ENCODE measurements at places on chromosomes 11 and 22. TPM values are rescaled to one million over a fixed set of nuclear protein-coding genes. Genes with fewer than 3 reads are reported as not detected.

The IGLL1 gene
- total RNA-seq = not detected

The EXPH5 gene
- 27.7 TPM for total RNA-seq

The DDTL gene
- total RNA-seq = not detected

The POTEH gene
- total RNA-seq = not detected

The CHADL gene
- total RNA-seq = 6.2 TPM

DNA sequence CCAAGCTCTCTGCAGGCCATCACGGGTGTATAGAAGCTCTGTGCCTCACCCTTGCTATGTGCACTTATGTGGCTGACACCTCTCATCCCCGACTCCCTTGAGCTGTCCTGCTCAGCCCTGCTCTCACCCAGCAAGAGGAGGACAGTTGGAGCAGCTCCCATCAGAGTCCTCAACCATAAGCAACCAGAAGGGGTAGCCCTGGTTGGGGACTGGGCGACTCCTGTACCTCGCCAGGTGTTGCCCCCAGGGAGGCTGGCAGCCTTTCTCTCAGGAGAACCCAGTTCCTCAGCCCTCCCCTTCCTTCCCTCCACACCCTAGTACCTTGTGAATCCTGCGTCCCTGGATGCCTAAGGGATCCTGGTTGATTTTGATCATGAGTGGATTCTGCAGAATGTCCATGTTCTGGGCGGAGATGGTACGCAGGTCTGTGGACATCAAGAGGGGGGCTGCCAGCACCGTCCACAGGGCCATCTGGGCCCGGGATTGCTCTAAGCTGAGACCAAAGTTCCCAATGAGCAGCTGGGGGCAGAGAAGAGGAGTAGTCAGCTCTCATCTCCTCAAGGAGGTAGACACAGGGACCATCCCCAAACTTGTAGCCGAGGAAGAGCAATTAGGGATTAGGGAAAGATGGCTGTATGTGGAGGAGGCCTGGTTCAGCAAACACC, 8.0 kb downstream of the NAGA start:
- no peaks in the 10 kb centered on the region for H3K27me3 ChIP-seq
- H3K4me3 ChIP-seq = no peak overlapping the region
- H3K4me1 ChIP-seq = no peaks in the 10 kb centered on the region
- H3K36me3 ChIP-seq = no peaks in the 10 kb centered on the region
- no peak for DNase-seq
- H3K27ac ChIP-seq = no peak overlapping the region

- H3K27me3 ChIP-seq = no peaks in the 10 kb centered on the region
- H3K4me3 ChIP-seq = no peak overlapping the region
- no peaks in the 10 kb centered on the region for H3K4me1 ChIP-seq
- H3K27ac ChIP-seq = peak overlapping the region; percentile 28
- H3K36me3 ChIP-seq = no peaks in the 10 kb centered on the region
- no peak for DNase-seq
Observed at GRCh38 chr11:34067383-34068065, 16.0 kb downstream of the CAPRIN1 start.

GRCh38 chr11:114061048-114061680, 1.7 kb downstream of the ZBTB16 start:
- H3K27me3 ChIP-seq = peaks cover 31% of the 10 kb centered on the region
- H3K4me1 ChIP-seq = peaks cover 17% of the 10 kb centered on the region
- peak overlapping the region; percentile 94 for H3K4me3 ChIP-seq
- peak overlapping the region; percentile 86 for H3K27ac ChIP-seq
- H3K36me3 ChIP-seq = peaks cover 31% of the 10 kb centered on the region

DNA sequence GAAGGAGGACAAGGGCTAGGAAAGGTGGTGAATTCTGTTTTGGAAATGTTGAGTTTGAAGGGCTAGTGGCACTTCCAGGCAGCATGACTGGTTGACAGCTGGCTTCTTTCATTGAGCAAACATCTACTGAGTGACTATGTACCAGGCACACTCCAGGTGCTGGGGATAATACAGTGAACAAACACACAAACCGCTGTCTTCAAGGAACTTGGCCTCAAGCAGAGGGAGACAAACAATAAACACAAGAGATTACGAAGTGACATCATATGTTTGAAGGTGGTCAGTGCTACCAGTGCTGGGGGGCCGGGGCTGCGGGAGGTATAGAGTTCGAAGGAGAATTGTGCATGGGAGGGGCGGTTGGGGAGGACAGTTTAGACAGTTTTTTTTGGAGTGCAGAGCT, 197.0 kb upstream of the SORL1-AS1 start:
- no peak for DNase-seq
- H3K36me3 ChIP-seq = no peaks in the 10 kb centered on the region
- no peaks in the 10 kb centered on the region for H3K27me3 ChIP-seq

GRCh38 chr11:66595245-66595904, 2.4 kb downstream of the CCS start:
- H3K4me1 ChIP-seq = peaks cover 17% of the 10 kb centered on the region
- peak; percentile 47 for DNase-seq
- H3K27ac ChIP-seq = peak overlapping the region; percentile 63
- H3K36me3 ChIP-seq = peaks cover 15% of the 10 kb centered on the region
- no peak overlapping the region for H3K4me3 ChIP-seq
- no peaks in the 10 kb centered on the region for H3K27me3 ChIP-seq

DNA sequence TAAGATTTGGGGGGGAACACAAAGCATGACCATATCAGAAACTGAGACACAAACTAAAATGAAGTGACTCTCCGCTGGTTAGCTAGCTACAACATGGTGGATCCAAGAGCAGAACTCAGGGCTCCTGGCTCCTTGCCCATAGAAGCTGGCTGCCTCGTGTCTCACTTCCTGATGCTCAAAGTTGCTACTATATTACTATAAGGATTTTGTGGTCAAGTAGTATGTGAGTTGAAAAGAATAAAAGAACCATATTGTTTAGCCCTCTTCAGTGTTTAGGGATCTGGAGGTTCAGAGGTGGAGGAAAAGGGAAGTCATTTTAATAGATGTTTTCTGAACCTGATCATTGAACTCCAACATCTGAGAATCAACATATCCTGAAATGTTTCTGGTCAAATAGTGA, 16.9 kb upstream of the SIK2 start:
- H3K27ac ChIP-seq = no peak overlapping the region
- H3K36me3 ChIP-seq = no peaks in the 10 kb centered on the region
- DNase-seq = no peak
- H3K4me1 ChIP-seq = no peaks in the 10 kb centered on the region
- no peaks in the 10 kb centered on the region for H3K27me3 ChIP-seq

- no peaks in the 10 kb centered on the region for H3K36me3 ChIP-seq
- H3K4me3 ChIP-seq = no peak overlapping the region
- DNase-seq = no peak
Observed at GRCh38 chr11:42901084-42901483, 410.7 kb upstream of the API5 start.

- H3K36me3 ChIP-seq = peaks cover 18% of the 10 kb centered on the region
- H3K4me1 ChIP-seq = peaks cover 50% of the 10 kb centered on the region
- no peak for DNase-seq
- no peak overlapping the region for H3K4me3 ChIP-seq
- no peaks in the 10 kb centered on the region for H3K27me3 ChIP-seq
Observed at GRCh38 chr22:50625568-50626313, 2.2 kb downstream of the ARSA start.
